ENCODE measurements at places on chromosomes 6 and 20.

DNA sequence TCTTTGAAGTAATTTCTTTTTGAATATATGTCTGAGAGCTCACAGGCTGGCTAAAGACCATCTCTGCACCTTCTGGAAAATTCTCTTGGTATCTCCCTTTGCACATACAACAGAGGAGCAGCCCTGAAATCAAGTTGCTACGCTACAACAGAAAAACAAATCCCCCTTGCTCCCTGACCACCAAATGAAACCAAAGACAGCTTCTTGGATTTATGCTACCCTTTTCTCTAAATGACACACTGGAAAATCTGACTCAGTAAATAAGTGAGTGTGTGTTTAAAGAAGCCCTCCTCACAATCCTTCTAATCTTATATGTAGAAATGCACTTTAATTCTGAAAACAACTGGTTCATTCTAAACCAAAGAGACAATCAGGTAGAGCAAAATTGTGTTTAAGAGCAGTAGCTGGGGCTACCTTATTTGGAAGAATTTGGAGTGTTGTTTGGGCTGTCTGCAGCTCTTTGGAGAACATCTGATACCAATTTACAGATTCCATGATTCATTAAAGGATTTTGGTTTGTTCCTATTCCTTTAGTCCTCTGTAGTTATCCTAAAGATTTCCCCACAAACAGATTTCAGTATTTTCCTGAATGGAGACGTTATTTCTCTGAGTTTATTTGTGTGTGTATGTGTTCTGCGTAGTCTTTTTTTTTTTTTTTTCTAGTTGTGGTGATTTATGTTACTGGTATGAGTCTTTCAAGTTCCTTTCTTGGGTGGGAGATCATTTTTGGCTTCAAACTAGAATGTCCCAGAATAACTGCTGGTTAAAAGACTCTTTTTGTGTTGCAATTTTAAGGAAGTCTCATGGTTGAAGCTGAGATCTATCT is 36.4 kb upstream of the UTRN start:
- DNase-seq: no peak

DNA sequence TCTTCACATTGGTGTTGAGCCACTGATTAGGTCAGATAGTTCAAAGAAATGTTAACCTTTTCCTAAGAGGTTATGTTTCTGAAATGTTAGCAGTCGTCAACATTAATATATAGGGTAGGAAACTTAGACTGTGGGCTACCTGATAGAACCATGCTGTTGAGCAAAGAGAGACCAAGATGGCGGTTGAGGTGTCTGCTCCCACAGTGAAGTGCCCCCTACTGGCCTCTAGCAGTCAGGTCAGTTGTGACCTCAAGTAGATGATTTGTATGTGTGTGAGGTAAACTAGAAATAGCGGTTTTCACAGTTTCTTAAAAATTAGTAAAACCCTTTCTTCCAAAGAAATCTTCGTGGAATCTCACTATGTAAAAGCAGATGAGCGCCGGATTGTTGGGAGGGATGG is 40.3 kb downstream of the MTHFD1L start:
- no peak for DNase-seq

GRCh38 chr6:113860181-113860955 is 3.2 kb downstream of the MARCKS start:
- no peak for DNase-seq

DNA sequence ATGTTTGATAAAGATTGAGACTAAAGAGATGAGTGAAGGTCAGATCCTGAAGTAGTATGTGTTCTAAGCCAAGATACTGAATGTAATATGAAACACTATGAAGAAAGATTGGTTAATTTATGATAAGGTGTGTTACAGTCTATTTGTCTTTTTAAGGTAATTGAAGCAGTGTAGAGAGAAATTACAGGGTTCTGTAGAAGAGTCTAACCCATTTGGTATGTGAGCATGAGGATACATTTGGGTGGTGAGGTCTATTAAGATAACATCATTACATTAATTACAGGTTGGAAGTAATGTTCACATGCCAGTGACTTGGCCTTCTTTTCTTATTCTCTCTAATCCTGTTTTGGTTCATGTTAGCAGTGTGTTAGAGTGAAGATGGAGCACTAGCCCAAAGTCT is 61.4 kb downstream of the AFDN start:
- no peak for DNase-seq

DNA sequence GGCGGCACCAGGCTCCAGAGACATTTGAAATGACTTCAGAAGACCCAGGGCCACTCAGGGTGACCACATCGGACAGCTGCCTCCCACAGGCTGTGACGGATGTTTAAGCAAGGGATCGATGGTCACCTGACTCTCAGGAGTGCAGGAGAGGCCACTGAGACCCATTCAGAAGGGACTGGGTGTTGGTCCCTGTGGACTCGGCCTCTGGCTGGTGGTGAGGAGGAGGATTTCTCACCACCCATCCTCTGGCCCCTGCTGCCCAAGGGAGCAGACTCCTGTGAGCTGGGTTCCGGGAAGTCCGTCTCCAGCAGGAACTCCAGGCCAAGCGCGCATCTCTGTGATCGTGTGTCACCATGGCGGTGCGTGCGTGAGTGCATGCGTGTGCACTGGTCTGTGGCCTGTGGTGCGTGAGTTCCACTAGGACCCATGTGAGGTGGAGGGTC is 25.5 kb downstream of the NPEPL1 start:
- DNase-seq: no peak

DNA sequence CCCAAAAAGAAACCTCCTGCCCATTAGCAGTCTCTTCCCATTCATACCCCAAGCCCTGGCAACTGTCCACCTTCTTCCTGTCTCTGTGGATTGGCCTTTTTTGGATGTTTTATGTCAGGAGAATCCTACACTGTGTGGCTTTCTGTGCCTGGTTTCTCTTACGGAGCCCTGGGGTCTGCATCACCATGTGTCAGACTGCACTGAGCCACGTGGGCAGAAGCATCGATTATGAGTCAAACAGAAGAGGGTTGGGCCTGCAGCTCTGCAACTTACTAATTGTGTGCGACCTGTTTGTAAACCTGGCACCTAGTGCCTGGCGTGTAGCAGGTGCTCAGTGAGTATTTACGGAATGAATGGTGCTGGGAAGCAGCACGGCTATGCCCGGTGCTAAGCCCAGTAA is 62.6 kb downstream of the IGF2R start:
- no peak for DNase-seq

GRCh38 chr20:24633521-24633920 is 164.1 kb downstream of the SYNDIG1 start:
- no peak for DNase-seq

GRCh38 chr20:9574181-9574580 is 59.8 kb downstream of the LAMP5 start:
- DNase-seq: no peak

DNA sequence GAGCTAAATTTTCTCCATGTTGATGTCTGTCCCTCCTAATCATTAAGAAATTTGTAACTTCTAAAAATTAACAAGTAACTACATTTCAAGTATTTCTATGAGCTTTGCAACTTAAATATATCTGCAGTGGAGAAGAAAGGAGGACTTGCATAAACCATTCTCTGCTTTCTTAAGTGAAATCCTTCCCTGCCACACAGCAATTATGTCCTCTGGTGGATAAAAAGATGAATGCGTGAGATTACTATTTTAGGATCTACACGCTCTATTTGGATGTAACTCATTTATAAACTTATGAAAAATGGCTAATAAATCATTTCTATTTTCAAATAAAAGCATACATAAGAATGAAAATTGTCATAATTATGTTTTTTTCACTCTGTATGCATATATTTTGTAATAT is 338.0 kb upstream of the PTCHD4 start:
- DNase-seq: no peak

DNA sequence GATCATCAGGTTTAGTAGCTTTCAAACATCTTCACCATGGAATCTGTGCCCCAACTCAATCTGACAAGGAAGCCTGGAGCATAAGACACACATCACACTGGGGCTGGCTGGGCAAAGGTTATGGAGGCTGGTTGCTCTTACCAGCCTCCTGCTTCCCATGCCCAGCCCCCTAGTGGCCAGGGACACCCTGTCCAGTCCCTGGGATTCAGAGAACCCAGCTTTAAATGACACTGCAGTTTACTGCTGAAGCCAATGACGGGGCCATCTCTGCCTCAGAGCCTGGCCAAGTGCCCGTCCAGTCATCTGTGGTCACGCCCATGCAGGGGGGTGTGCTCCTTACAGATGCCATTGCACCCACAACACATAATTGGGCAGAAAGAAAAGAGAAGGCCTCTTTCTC is 272.9 kb downstream of the SMOC2 start:
- no peak for DNase-seq

DNA sequence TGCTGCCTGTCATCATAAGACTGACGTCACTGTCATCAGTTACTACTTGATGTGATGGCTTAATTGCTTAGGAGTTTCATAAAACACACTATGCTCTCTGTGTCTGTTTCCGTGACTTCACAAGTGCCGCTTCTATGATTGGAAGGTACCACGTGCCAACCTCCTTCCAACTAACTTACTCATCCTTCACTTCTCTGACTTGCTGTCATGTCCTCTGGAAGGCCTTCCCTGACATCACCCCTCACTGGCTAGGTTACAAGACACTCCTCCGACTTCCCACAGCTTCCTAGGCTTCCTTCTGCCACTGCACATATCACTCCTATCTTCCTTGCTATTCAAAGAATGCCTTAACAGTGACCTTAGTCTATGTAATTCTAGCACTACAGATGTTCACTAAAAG is 20.4 kb downstream of the SERINC3 start:
- no peak for DNase-seq

- no peak for DNase-seq
Observed at GRCh38 chr20:36861875-36862801, 13.8 kb upstream of the TLDC2 start.

DNA sequence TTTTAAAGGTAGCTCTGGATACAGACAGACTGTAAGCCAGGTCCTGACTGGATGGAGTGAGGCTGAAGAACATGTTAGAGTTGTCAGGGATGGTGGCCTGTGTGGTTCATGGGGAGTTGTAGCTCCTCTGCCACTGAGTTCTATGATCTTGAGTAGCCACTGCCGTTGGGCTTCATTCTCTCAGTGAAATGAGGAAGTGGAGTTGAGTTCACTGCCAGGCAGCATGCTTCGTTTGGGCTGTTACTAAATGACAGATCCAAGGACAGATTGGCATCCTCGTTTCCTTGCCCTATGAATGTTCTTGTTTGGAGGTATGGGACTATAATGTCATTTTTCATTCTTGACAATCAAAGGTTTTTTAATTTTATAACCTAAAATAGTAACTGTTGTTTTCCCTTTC is 37.2 kb downstream of the SCAND1 start:
- no peak for DNase-seq

GRCh38 chr6:70413992-70414494 is 735 bp downstream of the FAM135A start:
- DNase-seq: no peak

DNA sequence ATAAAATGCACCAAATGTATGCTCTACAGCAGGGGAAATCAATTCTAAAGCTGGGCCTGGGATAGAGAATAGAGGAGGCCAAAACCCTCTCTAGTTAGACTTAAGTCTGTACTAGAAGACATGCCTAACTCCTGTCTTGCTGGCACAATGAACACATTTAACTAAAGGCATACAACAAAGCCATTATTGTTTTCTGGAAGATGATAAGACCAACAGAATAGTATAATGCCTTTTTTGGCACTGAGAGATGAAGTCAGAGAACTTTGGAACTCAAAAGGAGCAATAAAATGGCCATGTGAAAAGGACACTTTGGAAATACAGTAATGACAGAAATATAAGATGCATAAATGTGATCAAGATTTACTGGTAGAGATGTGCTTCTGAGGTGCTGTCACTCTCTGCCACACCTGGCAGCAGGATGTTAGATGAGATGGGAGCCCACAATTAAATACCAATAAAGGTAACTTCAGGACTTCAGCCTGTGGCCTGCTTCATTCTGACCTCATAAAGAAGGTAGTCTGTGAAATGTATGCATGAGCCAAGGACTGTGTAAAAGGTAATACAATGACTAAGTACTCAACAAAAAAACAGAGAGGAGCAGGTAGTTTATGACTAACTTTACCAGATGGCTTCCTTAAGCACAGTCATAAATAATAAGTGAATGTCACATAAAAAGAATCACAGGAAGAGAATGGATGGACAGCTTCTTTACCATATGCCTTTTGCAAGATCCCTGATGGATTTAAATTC is 333.4 kb downstream of the BCKDHB start:
- no peak for DNase-seq

DNA sequence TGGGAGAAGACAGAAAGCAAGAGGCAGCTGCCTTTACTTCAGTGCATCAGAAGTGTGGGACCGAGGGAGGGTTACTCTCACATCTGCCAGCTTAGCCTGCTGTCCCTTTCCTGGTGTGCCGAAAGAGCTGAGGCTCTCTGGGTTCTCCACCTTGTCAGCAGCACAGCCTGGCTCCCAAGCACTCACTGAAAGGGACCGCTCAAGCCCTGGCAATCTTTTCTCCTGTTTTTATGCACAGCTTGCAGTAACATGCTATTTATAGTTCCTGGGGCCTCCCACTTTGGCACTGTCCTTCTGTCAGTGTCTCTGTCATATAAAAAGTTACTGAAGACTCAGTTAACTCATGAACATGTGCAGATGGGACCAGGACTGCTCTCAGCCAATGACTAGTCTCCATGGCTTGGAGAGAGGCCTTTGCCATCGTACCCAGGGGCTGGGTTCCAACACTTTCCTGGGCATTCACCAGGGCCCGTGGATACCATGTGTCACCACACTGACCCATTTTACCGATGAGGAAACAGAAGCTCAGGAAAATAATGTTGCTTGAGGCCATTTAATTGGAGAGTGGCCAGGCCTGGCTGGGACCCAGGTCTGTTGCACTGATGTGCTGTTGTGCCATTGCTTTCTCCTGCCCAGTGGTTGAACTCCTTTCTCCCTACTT is 46.2 kb downstream of the PANK2 start:
- DNase-seq: no peak

DNA sequence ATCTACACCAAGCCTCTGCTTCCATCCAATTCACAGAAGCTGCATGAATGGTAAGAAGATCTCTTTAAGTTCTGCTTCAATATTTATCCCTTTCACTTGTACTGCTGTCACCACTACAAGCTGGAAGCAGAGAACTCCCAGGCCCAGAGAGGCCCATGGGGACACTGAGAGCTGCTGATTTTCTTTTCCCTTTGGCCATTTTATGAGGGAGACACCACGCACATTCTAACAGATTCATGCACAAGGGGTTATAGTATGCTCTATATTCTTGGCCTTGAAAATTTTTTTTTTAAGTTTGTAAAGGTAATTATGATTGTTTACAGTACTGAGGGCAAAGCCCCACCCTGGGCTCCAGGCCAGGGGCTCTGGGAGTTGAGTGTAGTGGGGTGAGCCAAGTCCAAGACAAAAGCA is 88.4 kb downstream of the MYB start:
- no peak for DNase-seq

DNA sequence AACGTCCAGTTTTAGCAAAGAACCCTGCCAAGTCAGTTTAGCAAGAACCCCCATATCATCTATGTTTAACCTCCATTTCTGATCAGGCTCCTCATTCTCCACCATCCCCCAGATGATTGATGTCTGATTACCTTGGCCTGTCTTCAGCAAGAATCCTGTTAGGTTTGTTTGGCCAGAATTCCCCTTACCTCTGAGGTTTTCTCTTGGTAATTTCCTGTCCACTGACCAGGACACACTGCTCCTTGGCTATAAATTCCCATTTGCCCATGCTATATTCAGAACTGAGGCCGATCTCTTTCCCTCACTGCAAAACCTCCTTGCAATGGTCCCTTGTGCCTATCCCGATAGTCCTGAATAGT is 27.0 kb downstream of the ZNF311 start:
- DNase-seq: no peak

GRCh38 chr6:51535327-51535726 is 552.1 kb downstream of the PKHD1 start:
- DNase-seq: no peak
